ENCODE measurements at places on chromosomes 6 and 20.

- DNase-seq = no peak
Observed at GRCh38 chr20:47610247-47610944, 108.7 kb downstream of the NCOA3 start.

DNA sequence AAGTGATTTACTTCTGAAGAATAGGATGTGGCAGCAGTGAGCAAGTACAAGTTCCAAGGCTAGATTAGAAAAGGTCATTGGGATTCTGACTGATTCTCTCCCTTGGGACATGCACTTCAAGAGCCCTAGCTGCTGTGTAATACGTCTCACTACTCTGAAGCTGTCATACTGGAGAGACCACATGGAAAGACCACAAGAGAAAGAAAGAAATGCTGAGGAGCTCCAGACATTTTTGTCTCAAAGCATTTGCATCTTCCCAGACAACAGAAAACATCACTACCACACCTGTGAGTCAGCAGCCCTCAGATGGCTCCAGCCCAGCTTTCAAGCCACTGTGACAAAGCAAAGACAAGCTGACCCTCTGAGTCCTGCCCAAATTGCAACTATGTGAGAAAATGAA is 20.7 kb downstream of the TENT5A start:
- DNase-seq = no peak

DNA sequence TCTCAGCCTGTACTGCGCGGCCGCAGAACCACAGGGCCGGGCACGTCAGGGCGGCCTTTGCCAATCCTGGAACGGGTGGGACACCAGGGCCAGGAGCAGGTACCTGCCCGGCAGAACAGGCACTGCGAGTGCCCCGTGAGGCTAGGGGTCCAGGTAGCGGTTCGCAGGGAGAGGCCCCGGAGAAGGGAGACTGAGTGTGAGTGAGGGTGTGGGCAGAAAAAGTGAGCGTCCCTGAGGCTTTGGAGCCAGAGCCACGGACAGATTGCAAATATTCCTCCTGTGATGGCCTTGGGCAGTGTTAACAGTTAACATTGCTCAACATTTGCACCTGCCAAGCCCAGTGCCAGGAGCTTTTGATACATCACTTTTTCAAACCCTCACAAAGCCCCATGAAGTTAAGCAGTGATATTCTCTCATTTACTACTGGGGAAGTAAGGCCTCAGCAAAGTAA is 491 bp downstream of the GNMT start:
- no peak for DNase-seq

GRCh38 chr6:52251113-52251512 is 6.8 kb upstream of the IL17F start:
- DNase-seq = no peak

DNA sequence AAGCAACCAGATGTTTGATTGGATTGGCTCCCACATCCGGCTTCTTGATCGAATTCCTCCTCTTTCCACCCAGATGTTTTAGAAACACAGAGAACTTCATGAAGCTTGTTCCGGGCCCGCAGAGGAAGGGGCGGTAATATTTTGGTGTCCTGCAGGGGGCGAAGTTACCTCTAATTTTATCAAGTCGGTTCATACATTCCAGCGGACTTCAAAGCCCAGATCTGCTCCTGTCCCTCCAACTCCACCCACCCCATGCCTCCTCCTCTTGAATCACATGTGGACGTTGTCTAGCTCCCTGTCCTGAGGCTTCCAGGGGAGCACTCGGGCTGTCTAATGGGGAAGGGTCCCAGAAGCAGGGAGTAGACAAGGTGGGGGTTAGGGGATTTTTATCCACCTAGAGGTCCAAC is 2.9 kb upstream of the BMP6 start:
- peak; percentile 59 for DNase-seq

DNA sequence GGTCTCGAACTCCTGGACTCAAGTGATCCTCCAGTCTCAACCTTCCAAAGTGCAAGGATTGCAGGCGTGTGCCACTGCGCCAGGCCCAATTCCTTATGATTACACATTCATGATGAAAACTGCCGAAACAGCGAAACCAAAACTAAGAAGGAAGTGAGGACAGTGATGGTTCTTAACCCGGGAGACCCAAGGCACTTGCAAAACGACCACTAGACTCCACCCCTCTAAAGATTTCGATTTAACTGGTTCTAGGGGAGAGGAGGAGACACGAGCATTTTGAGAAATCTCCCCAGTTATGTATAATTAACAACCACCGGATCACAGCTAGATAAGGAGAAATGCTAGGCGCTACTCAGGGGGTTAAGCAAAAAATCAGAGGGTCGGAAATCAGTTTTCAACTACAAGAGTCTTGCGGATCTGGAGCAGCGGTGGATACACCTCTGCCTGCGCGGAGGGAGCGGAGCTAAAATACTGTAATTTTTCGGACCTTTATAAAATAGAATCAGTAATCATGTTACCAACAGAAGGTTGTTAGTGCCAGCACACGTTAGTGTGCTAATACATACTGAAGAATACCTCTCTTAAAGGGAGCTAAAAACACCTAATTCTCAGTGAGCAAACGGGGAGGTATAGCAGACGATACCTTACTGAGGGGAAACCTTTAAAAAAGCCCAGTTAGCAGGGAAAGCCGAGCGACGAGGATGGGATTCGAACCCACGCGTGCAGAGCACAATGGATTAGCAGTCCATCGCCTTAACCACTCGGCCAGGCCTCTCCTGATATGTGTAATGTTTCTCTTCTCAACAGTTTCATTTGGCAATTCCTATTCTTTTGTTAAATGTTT is 60.0 kb upstream of the BTN3A2 start:
- DNase-seq = no peak

GRCh38 chr6:116277124-116277523 is 2.6 kb downstream of the TSPYL1 start:
- DNase-seq = no peak

DNA sequence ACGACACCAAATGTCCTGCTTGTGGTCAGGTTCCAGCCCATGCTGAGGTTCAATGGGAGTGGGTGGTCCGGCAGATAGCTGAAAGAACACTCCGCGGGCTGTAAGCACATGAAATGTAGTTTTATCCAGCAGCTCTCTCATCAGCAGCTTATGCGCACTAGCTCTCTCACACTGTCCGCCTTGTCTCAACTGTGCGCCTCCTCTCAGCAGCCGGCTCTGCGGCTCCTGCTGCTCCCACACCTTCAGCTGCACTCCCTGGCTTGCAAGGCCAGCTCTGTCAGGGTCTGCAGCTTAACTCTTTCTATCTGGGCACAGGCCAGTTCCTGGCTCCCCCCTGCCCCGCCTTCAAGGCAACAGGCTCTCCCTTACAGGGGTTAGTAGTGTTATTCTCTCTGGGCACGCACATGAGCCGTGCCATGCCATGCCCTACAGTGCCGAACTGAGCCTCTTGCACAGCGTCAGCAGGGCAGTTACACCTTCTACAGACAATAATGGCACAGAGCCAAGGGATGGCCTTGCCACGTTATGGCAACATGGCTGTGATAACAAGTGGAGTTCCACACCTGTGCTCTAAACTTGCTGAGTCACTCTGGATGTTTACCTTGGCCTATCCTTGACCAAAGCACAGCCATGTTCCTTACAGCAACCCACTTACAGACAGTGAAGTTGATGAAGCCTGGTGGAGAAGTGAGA is 84.0 kb upstream of the LRFN2 start:
- DNase-seq = no peak

DNA sequence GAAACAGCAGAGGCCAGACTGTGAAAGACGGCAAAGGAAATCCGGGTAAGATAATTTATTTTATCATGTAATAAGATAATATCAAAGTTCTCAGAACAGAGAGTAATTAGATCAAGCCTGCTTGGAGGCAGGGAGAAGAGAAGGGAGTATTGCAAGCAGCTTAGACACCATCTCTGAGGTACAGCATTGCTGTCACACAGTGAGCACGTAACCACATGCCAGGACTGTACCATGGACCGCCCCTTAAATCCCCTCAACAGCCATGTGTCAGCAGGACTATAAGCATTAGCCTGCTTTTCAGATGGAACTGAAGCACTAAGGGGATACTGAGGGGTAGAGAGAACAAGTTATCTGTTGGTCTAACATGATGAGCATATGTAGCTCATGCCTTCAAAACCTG is 141.5 kb downstream of the C6orf118 start:
- DNase-seq = no peak

GRCh38 chr6:79605061-79605460 is 26.1 kb upstream of the SH3BGRL2 start:
- no peak for DNase-seq

DNA sequence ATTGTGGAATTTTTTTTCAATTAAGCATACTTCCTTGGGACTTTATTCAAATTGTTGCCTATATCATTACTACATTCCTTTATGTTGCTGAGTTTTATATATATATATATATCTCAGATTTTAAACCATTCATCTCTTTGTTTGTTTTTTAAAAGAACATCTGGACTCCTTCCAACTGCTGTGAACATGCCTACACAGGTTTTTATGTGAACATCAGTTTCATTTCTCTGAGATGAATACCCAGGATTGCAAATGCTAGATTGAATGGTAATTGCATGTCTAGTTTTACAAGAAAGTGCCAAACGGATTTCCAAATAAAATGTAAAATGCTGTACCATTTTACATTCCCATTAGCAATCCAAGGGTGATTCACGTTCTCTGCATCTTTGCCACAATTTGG is 1289.3 kb downstream of the HACE1 start:
- no peak for DNase-seq

DNA sequence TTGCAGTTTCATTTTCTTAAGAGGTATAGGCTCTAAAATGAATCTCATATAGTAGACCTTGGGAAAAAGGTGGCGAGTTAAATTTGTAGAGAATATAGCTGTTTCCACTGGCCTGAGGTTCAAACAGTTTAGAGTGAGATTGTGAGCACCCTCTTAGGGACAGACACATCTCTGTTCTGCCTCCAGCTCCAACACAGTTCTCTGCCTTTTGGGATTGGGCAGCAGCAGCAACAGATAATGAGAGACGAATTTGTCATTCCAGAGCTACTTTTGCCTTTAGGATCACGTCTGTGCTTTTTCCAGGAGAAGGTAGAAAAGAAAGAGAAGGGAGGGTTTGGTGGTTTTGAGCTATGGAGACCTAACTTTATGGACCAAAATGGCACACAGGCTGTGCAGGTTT is 289.4 kb downstream of the PRL start:
- DNase-seq = no peak

DNA sequence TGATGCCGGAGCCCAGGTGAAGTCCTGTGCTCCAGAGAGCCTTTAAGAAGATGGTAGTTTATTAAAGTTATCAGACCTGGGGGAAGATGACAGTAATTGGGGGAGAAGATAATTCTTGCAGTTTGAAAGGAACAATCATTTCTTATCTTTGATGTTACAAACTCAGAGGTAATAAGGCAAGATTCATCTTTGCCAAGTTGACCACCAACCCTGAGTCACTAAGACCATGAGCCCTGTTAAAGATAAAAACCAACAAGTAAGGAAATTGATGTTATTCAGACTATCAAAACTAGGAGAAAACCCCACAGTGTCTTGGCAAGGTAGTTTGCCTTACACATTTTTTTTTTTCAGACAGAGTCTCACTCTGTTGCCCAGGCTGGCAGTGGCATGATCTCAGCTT is 73.1 kb downstream of the MKKS start:
- no peak for DNase-seq

DNA sequence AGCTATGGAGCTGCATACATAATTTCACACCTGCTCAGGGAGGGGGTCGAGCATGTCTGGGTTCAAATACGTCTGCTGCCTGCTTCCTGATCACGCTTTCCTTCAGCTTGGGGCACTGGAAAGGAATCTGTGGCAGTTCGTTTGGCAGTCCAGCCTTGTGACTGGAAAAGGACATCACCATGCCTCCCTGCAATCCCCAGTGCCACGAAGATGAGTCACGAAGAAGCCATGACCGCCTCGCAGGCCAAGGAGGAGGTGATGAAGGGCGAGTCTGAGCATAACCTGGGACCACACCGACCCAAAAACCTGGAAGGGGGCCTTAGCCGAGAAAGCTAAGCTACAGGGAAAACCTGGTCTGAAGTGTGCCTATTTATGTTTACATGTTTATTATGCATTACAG is 13.1 kb downstream of the JAG1 start:
- no peak for DNase-seq

Measured in NT2/D1 (cell line).